ENCODE measurements at places on chromosomes 6 and 20.

GRCh38 chr20:42795111-42795695, 394.5 kb downstream of the PTPRT start:
- no peak for DNase-seq

- no peak for DNase-seq
These were observed 61.2 kb downstream of the PCSK2 start for GRCh38 chr20:17287998-17288397.

DNA sequence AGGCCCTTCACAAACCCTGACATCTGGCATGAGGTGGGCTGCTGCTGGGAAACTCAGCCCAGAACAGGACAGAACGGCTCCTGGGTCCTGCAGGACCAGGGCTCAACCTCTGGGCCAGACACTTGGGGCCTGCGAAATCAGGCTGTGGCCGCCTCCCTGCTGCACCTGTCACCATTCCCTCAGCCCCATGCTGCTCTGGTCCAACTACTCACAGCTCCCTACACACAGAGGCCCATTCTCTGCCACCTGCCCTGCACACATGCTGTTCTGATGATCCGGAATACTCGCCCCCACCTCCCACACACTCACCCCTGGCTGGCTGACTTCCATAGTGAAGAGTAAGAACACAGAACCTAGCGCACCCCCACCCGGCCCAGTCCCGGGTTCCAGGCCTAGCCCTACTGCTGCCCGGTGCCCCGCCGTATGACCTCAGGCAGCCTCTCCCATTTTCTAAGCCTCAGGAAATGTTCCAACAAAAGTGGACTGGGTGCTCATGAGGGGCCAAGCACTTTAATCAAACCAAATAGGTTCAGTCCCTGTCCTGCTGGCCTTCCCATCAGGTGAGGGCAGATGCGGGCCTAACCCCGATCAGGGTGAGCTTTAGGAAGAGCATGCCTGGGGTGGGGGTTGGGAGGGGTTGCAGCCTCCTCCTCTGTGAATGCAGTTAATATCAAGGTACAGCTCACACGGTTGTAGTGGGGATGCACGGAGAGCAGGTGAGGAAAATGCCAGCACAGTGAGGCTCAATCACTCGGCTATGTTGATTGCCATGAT, 3.9 kb downstream of the PEDS1 start:
- DNase-seq: no peak

- no peak for DNase-seq
These were observed 26.9 kb downstream of the FAM50B start for GRCh38 chr6:3876101-3876500.

DNA sequence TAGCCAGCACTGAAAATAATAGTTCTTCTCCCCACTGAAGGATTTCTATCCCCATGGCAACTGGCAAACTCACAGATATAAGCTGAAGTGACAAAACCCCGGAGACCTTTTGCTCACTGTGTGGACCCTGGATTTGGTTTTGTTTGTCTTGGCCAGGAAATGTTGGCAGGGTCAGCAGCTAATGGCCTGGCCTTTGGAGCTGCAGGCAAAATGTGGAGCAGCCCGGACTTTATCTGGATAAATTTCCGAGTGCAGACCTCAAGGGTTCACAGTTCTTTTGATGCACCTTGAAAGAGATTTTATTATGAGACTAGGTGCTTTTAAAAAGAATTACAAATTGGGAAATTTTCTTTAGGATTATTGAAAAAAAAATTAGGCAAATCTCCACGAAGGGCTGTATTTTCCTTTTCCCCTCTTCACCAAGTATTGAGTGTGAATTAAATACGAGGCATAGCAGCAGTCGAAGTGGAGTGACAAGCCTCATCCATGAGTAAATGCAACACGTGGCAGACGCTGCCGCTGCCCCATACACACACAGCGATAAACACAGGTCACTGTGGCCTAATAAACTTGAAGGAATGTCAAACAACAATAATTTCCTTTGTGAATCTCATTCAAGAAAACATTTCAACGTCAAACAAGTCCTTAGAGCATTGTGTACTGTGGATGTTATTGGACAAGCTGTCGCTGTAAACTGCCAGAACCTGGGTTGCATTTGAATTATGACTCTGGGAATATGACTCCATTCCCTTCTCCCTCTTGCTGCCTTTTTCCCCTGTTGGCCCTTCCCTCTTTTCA, 35.1 kb upstream of the CCN6 start:
- DNase-seq: no peak

DNA sequence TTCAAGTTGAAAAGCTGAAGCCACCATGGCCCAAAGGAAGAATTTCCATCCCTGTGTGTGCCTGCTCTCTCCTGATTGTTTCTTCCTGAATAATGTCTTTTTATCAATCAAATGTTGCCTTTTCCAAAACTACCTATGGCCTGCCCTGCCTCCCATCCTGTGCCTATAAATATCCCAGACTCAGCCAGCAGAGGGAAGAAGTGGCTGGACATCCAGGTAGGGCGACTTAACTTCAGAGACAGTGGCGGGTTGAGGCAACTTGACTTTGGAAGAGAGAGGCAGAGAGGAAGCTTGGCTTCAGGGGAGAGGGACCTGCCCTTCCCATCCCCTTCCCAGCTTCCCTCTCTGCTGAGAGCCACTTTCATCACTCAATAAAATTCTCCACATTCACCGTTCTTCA, 133.0 kb downstream of the LCA5 start:
- DNase-seq: no peak

GRCh38 chr6:69917834-69918233, 51.5 kb downstream of the COL19A1 start:
- DNase-seq: no peak

DNA sequence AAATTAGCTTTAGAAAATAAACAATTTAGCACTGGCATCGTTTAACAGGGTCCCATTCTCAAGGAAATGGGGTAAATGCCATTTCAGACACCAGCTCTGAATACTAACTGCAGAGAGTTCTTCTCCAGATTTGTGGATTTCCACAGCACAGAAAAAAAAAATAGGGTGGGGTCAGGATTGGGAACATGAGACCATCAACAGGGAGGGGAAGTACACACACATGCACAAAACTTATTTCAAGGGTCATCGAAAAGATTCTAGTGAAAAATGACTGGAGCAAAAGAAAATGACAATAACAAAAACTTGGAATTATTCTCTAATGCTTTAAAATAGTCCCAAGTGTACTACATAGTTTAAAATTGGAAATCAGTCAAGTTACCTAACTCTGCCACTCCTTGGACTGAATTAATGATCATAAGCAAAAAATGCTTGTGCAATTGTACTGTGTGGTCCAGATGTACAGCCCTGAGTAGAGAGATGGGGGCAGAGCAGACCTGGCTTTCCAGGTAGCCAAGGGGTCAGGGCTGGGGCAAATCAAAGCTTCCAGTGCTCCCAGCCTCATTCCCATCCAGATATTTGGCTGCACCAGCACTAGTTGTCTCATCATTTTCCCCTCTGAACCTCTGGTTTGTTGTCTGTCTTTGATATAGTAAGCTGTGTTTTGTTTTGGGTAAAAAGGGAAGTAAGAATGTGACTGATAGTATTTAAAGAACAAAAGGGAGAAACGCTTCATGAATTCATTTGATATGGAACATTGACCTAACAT, 152.4 kb downstream of the SOBP start:
- DNase-seq: no peak

DNA sequence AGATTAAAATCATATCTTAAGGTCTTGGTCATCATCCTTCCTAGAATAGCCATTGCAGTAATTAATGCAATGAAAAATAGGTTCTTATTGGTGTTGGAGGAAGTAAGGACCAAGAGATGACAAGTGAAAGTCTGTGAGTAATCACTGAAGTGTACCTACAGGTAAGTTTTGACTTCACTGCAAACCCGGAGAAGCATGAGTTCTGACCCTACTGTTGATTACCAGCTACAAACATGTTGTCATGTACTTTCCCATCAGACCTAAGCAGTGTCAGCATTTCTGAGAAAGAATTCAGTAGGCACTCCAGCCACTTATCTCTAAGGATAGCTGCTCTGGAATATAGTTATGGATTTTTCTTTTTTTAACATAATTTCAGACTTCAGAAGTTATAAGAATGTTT, 280.9 kb downstream of the ZFAND3 start:
- no peak for DNase-seq

- DNase-seq: no peak
These were observed 2.2 kb downstream of the UBR2 start for GRCh38 chr6:42565823-42566613.

- DNase-seq: no peak
These were observed 225.4 kb downstream of the FRK start for GRCh38 chr6:115835314-115835713.

DNA sequence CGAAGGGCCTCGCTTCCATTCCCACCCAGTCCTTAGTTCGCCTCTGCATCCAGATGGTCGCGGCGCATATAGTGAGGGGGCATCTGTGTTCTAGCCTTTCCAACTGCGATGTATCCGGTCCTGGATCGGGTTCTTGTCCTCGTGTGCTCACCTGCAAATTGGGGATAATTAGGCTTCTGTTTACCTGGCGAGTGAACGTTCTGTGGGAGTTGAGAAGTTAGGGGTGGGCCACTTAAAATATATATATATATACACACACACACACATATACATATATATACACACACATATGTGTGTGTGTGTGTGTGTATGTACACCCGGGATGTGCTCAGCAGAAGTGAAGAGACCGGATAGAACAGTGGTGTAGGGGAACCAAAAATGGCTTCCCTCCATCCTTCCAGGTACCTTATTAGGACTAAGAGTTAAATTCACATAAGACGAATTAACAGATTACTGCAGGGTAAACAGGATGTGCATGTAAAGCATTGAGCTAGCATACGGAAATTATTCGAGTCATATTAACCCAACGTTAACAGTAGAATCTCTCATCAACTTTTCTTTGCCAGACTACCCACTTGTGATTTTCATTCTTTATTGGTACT, 537 bp downstream of the CSTF1 start:
- DNase-seq: no peak

GRCh38 chr6:111013144-111013915, 31.5 kb downstream of the RPF2 start:
- no peak for DNase-seq
